ENCODE measurements at places on chromosomes 6 and 20.

DNA sequence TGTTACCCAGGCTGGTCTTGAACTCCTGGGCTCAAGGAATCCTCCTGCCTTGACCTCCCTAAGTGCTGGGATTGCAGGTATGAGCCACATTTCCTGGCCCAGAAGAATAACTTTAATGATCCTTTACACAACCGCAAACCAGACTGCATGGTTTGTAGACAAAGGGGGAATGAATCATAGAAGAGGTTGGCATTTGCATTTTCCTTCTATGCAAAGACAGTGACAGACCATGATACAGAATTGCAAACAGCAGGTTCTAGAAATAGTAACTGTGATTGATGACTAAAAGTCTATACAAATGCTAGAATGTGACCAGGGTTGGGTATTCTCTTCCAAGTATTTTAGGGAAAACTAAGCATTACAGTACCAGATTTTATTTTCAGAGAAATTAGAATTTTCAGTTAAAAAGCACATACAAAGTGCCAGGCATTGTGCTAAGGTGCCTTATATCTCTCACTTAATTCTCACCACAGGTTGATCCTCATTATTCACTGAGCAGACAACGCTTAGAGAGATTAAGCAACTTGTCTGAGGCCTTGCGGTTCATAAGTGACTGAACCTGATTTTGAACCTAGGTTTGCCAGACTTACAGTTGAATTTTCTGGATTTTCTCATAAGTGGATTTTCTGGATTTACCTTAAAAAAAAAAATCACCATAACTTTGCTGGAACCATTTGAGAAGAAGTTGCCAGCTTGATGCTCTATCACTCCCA, 146.6 kb downstream of the ZFAND3 start:
- no peak for DNase-seq

DNA sequence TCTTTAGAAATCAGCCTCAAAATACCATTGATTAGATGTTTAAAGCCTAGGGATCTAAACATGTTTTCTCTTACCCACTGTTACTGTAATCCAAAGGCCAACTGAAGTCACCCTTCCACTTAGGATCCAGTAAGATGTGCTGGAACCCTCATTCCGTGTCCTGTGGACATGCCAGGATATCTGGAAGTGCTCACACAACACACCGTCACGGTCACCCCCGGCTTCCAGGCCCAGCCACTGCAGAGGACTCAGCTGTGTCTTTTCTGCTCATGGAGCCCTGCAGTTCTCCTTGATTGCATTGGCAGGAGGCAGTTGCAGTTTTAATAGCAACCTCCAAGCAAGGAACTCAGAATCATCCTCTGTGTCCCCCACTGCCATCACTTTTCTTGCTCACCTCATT, 93.3 kb downstream of the CAP2 start:
- no peak for DNase-seq

GRCh38 chr6:16837217-16837972, 76.1 kb upstream of the ATXN1 start:
- no peak for DNase-seq

DNA sequence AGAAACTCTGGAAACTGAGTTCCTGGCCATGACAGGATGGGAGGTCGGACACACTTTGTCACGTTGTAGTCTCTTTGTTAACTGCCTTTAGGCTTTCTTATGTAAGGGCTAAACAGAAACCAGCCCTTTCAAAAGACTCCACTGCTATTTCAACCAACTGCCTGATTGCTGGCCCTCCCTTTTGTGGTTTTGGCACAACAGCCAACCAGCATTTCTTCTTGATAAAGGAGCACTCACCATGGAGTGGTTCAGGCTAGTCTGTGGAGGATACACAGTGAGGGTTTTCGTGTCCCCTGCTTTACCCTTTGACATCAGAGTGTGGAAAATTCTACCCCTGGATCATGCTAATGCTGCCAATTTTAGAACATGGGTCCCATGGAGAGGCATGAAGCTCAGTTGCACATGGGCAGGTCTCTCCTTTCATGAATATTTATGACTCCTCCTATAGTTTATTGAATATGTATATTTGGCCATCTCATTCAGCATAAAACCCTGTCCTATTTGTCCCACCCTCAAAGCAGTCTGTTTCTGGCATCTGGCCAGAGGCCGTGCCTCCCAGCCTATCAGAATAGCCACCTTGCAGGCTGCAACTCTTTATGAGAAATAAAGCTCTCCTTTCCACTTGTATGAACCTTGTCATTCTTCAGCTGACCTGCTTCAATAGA, 148.3 kb downstream of the HS3ST5 start:
- no peak for DNase-seq

GRCh38 chr20:25341716-25342680, 48.6 kb downstream of the ABHD12 start:
- no peak for DNase-seq

DNA sequence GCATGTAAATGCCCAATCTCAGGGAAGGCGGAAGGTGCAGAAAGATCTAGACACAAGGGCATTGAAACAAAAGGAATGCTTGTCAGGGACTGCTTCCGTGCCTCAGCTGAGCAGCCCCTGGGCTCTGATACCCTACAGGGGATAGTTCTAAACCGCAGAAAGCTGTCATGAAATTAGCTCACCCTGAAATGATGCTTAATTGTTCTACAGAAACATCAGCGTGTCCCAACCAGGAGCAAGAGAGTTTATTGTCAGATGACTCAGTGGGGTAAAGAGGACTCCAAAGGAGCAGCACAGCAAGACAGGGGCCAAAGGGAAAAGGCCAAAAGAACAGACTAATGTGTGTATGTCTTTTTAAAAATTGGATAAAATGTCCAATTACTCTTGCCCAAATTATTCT, 258.4 kb upstream of the JARID2 start:
- DNase-seq, result no peak

GRCh38 chr6:131398176-131398575, 174.8 kb upstream of the ARG1 start:
- DNase-seq, result no peak

GRCh38 chr6:18961566-18961965, 574.4 kb downstream of the RNF144B start:
- no peak for DNase-seq

GRCh38 chr20:44041001-44041400, 126.3 kb downstream of the TOX2 start:
- no peak for DNase-seq

DNA sequence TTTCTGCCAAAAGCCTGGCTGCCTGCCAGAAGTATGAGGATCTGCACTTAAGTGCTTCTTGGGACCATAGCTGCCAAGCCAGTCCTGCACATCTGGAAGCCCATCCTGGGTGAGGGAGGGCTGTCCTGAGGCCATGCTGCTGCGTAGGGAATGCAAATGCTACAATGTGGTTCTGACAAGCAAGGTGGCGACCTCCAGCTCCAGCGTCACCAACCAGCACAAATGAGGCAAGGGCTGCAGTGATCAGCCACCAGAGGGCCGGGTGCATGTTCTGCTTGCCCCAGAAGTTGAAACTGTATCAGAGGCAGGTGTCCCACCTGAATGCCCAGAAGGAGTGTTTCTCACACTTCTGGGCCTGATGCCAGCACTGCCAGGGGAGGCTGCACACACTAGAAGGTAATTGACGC, 99.1 kb upstream of the KCNQ5 start:
- peak; percentile 12 for DNase-seq

GRCh38 chr6:126202707-126203106, 137.2 kb upstream of the CENPW start:
- DNase-seq, result no peak

DNA sequence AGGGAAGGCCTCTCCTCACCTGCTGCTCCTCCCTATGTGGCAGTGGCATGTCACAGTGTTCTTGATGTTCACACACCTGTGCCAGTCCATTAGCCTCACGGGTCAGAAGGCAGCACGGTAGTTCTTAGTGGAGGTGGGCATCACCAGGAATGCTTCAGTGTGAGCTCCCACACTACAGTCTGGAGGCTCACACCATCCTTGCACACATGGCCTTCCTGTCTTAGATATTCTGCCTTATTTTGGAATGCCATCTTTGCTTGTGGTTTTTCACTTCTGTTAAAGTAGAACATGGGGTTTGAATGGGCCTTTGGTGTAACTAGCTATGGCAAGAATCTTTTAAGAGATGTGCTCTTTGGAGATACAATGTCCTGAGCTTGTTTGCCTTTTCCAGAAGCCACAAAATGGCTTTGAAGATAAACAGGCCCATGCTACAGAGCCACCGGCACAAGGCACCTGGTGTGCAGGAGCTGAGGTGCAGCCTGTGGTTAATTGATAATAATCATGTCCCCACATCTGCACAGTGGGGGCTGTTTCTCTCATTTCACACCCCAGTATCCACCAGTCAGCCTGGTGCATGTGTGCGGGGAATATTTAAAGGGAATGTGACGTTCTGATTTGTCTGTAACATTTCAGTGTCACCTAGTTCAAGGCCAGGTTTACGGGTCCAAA, 3.2 kb upstream of the SLC17A9 start:
- DNase-seq, result no peak

DNA sequence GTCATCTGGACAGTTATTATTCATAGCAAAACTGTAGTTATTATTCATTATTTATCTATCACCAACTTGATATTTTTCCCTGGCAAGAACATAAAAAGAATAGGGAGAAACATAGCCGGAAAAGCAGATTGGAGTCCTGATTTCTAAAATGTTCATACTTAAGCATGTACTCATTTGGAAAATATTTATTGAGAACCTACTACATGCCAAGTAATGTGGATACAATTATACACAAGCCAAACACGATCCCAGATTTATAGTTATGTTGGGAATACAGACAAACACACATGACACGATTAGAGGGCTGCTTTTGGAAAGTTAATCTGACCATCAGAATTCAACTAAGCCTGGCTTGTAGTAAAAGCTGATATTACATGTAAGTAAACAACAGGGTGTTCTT, 30.7 kb downstream of the ARHGAP18 start:
- no peak for DNase-seq

- DNase-seq, result no peak
These were observed 234.8 kb upstream of the SPTLC3 start for GRCh38 chr20:12773936-12774335.

DNA sequence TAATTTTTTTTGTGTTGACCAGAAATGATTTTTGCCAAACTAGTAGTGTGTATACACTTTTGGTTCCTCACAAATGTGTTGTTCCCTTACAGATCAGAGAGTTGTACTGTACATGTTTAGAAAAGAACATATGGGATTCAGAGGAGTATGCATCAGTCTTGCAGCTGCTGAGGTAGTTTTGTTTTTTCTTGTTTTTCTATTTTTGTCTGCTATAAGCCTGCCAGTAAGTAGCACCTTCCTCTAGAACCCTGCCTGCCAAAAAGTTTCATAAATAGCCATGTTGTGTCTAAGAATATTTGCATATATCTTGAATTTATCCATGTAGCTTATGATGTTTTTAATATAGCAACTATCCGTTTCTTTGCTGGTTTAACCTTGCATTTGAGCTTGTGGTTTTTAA, 46.4 kb downstream of the ORC3 start:
- DNase-seq, result no peak

- DNase-seq, result no peak
These were observed 54.4 kb upstream of the SIRPG start for GRCh38 chr20:1711826-1712601.

GRCh38 chr20:46185353-46185752, 67.2 kb downstream of the CD40 start:
- no peak for DNase-seq

DNA sequence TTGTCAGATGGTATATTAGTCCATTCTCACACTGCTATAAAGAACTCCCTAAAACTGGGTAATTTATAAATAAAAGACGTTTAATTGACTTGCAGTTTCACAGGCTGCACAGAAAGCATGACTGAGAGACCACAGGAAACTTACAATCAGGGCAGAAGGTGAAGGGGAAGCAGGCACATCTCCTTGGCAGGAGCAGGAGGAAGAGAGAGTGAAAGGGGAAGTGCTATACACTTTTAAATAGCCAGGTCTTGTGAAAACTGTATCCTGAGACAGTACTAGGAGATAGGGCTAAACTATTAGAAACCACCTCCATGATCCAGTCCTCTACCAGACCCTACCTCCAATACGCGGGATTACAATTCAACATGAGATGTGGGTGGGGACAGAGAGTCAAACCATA, 193.9 kb upstream of the KCNG1 start:
- no peak for DNase-seq

GRCh38 chr6:154653853-154654252, 79.4 kb upstream of the SCAF8 start:
- DNase-seq, result no peak

- no peak for DNase-seq
These were observed 140.5 kb upstream of the ZNF217 start for GRCh38 chr20:53734006-53734688.

DNA sequence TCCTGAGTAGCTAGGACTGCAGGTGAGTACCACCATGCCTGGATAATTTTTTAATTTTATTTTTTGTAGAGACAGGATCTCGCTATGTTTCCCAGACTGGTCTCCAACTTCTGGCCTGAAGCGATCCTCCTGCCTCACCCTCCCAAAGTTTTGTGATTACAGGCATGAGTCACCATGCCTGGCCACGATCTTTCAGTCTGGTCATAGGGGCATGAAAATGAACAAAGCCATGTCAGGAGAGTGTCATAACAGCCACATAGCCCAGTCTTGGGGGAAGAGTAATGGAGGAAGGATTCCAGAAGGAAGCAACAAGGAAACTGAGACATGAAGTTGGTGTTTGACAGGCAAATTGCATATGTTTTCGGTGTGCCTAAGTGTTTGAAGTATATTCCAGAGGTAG, 17.0 kb upstream of the SNX3 start:
- no peak for DNase-seq

GRCh38 chr20:48295966-48296421, 510.7 kb upstream of the SULF2 start:
- DNase-seq, result no peak

- DNase-seq, result no peak
These were observed 65.6 kb upstream of the ARMH2 start for GRCh38 chr6:24864343-24864742.

DNA sequence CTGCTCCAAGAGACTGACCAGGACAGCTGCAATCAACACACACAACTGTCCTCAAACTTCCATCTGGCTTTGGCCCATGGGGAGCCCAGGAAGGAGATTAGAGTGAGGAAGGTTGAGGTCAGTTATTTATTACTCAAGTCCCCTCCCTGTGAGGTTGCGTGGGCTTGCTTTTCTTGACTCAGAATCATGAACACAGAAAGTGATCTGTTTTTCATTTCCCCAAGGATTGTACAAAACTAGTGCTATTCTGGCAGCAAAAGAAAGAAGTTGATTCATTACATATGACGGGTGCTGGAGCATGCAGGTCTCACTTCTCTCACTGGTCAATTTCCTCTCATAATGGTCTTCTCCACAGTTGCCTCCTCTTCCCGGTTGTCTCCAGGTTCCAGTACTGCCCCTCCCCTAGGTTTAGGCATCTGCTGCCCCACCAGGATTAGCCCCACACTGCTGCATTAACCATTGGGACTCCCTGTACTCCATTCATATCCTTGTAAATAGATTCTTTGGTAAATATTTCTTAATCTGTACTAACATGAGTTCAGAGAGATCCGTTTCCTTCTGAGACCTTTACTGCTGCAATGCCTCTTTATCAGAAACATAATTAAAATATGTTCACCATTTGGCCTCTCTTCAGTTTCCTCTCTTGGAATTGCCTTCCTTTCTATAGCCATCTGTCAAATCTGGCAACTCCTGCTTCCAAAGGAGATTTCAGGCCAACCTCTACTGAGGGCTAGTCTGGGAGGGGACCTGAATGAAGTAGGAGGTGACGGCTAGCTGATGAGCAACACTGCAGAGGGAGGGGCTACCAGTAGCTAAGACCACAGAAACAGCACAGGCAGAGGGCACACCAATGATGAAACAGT, 888.8 kb downstream of the QKI start:
- no peak for DNase-seq

- DNase-seq, result no peak
These were observed 92.4 kb downstream of the CD24 start for GRCh38 chr6:106882138-106882537.
